Activated CD8-positive, alpha-beta T cell treated with anti-CD3 and anti-CD28 coated beads, Interleukin-2, amount 10 ng/mL, durations not matched to agents 7 days and 5 days (primary cell): ENCODE measurements at places on chromosomes 12 and 14.

- peaks cover 12% of the 10 kb centered on the region for H3K4me1 ChIP-seq
- H3K27me3 ChIP-seq: no peaks in the 10 kb centered on the region
- no peak for DNase-seq
- no peak overlapping the region for H3K4me3 ChIP-seq
- H3K27ac ChIP-seq: no peak overlapping the region
These were observed 37.6 kb upstream of the LTBP2 start for GRCh38 chr14:74649673-74650072.

DNA sequence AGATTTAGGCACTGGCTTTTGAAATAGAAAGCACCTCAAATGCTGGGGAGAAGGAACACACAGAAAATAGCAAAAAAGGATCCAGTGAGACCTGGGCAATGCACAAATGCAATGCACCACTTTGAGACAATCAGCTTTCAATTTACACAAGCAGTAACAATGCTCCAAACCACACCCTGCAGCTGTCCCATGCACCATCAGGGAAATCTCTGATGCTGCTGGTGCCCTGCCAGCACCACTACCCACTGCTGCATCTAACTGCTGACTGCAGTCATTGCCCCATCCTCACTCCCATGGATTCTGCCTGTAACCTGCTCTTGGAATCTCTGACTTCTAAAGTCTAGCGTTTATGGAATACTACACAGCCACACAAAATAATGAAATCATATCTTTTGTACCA lies 21.0 kb upstream of the HMGA2 start:
- H3K27ac ChIP-seq: no peak overlapping the region
- no peaks in the 10 kb centered on the region for H3K27me3 ChIP-seq
- no peaks in the 10 kb centered on the region for H3K4me1 ChIP-seq
- H3K36me3 ChIP-seq: no peaks in the 10 kb centered on the region

DNA sequence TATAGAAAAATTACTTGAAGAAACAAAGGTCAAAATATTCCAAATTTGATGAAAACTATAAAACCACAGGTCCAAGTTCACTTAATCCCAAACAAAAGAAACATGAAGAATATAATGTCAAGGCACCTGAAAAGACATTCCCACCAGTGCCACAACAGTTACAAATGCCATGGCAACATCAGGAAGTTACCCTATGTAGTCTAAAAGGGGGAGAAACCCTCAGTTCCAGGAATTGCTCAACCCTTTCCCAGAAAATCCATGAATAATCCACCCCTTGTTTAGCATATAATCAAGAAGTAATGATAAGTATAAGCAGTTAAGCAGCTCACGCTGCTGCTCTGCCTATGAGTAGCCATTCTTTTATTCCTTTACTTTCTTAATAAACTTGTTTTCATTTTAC lies 3.8 kb upstream of the ACTR10 start:
- no peak overlapping the region for H3K27ac ChIP-seq
- no peak for DNase-seq
- H3K4me3 ChIP-seq: no peak overlapping the region
- peaks cover 12% of the 10 kb centered on the region for H3K4me1 ChIP-seq

DNA sequence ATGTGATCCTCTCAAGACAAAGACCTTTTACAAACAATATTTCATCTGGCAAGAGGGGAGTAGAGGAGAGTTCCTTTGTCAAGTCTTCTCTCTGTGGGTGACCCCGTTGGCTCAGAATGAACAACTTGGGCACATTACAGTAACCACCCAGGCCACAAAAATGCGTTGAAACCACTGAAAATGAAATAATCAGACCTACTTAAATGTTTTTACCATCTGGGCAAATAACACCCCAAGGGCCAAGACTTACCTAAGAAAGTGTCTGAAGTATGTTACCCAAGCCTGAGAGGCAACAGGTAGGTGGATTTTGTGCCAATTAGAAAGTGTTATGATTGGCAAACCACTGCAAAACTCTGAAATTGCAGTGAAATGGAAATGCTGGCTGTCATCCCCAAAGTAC lies 1.3 kb downstream of the TC2N start:
- peak overlapping the region; percentile 94 for H3K4me3 ChIP-seq
- H3K4me1 ChIP-seq: peaks cover 91% of the 10 kb centered on the region
- H3K27ac ChIP-seq: peak overlapping the region; percentile 96
- H3K36me3 ChIP-seq: peaks cover 52% of the 10 kb centered on the region
- H3K27me3 ChIP-seq: no peaks in the 10 kb centered on the region
- peak; percentile 67 for DNase-seq

GRCh38 chr12:53805791-53806190 lies 54.0 kb upstream of the CISTR start:
- DNase-seq: no peak
- H3K4me1 ChIP-seq: no peaks in the 10 kb centered on the region
- no peak overlapping the region for H3K4me3 ChIP-seq
- H3K27me3 ChIP-seq: peaks cover 38% of the 10 kb centered on the region
- H3K27ac ChIP-seq: no peak overlapping the region
- no peaks in the 10 kb centered on the region for H3K36me3 ChIP-seq

GRCh38 chr12:10783252-10783651 lies 19.2 kb downstream of the TAS2R7 start:
- no peak for DNase-seq
- no peak overlapping the region for H3K27ac ChIP-seq
- H3K4me3 ChIP-seq: no peak overlapping the region

GRCh38 chr14:104237651-104238423 lies 99.5 kb downstream of the KIF26A start:
- H3K4me1 ChIP-seq: no peaks in the 10 kb centered on the region
- no peak for DNase-seq
- no peak overlapping the region for H3K27ac ChIP-seq
- H3K36me3 ChIP-seq: no peaks in the 10 kb centered on the region
- no peak overlapping the region for H3K4me3 ChIP-seq
- H3K27me3 ChIP-seq: peaks cover 2% of the 10 kb centered on the region

DNA sequence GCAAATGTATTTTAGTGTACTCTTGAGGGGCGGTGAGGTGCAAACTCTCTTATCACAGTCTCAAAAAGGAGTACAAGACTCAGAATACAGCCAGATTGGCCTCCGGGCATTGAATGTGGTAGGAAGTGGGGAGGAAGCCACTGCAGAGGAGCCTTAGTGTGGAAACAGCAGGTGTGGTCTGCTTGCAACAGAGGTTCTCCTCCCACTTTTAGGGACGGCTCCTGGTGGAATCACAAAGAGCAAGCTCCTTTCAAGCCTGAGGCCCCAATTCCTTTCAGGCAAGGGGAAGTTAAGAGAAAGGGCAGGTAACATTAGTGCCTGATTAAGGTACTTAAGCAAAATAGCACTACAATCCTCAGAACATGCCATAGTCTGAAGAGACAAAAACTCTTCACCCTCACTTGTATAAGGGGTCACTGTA lies 23.7 kb upstream of the SLC2A3 start:
- H3K36me3 ChIP-seq: peaks cover 8% of the 10 kb centered on the region
- H3K4me1 ChIP-seq: peaks cover 42% of the 10 kb centered on the region
- no peaks in the 10 kb centered on the region for H3K27me3 ChIP-seq
- peak overlapping the region; percentile 85 for H3K4me3 ChIP-seq
- H3K27ac ChIP-seq: peak overlapping the region; percentile 91

DNA sequence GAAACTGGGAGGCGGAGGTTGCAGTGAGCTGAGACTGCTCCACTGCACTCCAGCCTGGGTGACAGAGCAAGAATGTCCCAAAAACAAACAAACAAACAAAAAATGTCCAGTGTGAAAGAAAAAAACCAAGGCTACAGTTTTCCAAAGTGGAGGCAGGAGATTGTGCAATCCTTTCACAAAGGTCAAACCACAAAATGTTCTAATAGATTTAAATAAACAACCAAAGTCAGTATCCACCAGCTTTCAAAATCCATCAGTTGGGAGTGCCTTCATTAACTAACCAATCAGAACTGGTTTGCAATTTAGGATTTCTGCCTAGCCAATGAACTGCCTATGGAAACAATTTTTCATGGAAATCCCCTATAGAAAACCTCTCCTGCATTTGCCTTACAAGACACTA lies 52.3 kb upstream of the TRIM9 start:
- H3K4me1 ChIP-seq: no peaks in the 10 kb centered on the region
- no peaks in the 10 kb centered on the region for H3K27me3 ChIP-seq
- no peak overlapping the region for H3K4me3 ChIP-seq
- H3K27ac ChIP-seq: no peak overlapping the region
- no peaks in the 10 kb centered on the region for H3K36me3 ChIP-seq

GRCh38 chr12:98259693-98260092 lies 255.7 kb upstream of the TMPO start:
- DNase-seq: no peak
- H3K4me1 ChIP-seq: no peaks in the 10 kb centered on the region
- H3K4me3 ChIP-seq: no peak overlapping the region
- H3K27me3 ChIP-seq: no peaks in the 10 kb centered on the region
- no peak overlapping the region for H3K27ac ChIP-seq

DNA sequence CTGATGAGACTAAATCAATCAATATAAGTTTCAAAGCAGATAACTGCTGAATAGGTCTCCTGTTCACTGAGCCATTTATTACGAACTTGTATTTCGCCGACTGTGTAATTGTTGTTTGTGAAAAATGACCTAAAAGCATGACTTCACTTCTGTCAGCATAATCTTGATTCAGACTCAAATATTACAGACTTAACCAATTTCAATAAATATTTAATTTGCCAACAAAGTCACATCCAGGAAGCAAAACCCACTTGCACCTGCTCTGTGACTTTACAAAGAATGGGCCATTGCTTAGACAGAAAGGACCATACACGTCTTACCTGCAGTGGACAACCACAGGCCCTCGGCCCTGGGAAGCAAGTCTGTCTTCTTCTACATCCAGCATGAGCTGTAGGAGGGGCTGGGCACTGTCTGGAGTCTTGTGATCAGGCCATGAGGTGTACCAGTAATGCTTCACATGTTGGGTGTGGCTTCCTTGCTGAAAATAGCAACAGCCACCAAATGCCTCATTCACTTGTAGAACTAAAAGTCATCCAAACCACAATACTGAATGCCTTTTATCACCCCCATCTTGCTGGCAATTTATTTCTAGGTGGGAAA lies 23.5 kb upstream of the PTPRB start:
- H3K36me3 ChIP-seq: no peaks in the 10 kb centered on the region
- H3K4me1 ChIP-seq: no peaks in the 10 kb centered on the region
- no peak overlapping the region for H3K27ac ChIP-seq
- H3K4me3 ChIP-seq: no peak overlapping the region
- H3K27me3 ChIP-seq: no peaks in the 10 kb centered on the region

DNA sequence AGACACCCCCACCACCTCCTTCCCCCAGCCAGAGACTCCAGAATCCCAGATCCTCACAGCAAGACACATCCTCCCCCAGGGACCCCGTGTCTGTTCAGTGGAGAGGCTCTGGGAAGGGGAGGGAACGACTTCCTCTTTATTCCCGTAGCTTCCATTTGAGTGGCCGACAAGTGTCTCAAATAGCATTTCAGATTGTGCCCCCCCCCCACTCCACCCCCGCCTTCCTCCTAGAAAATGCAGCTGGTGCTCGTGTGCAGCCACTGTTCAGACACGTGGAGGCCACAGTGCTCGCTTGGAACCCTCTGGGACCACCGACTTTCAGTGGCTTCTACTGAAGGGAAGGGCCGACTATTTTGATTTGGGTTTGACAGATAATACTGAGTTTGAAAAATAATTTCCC lies 14.3 kb downstream of the PPP2R5C start:
- no peaks in the 10 kb centered on the region for H3K36me3 ChIP-seq
- H3K4me3 ChIP-seq: no peak overlapping the region
- H3K27me3 ChIP-seq: peaks cover 17% of the 10 kb centered on the region
- DNase-seq: peak; percentile 8

GRCh38 chr14:85079842-85080730 lies 449.9 kb upstream of the FLRT2 start:
- H3K27ac ChIP-seq: no peak overlapping the region
- H3K36me3 ChIP-seq: no peaks in the 10 kb centered on the region
- no peak for DNase-seq
- H3K4me1 ChIP-seq: no peaks in the 10 kb centered on the region
- H3K27me3 ChIP-seq: no peaks in the 10 kb centered on the region

GRCh38 chr14:51921026-51921425 lies 60.6 kb downstream of the GNG2 start:
- no peak overlapping the region for H3K27ac ChIP-seq
- no peak for DNase-seq
- H3K4me3 ChIP-seq: no peak overlapping the region
- peaks cover 24% of the 10 kb centered on the region for H3K4me1 ChIP-seq
- no peaks in the 10 kb centered on the region for H3K27me3 ChIP-seq

GRCh38 chr12:117545216-117545615 lies 183.8 kb upstream of the NOS1 start:
- H3K36me3 ChIP-seq: no peaks in the 10 kb centered on the region
- DNase-seq: no peak
- H3K27me3 ChIP-seq: no peaks in the 10 kb centered on the region
- no peak overlapping the region for H3K4me3 ChIP-seq
- H3K4me1 ChIP-seq: no peaks in the 10 kb centered on the region
- no peak overlapping the region for H3K27ac ChIP-seq

- no peak for DNase-seq
- peaks cover 13% of the 10 kb centered on the region for H3K36me3 ChIP-seq
- H3K27ac ChIP-seq: peak overlapping the region; percentile 97
- peak overlapping the region; percentile 95 for H3K4me3 ChIP-seq
- peaks cover 3% of the 10 kb centered on the region for H3K27me3 ChIP-seq
These were observed 2.4 kb downstream of the SLC11A2 start for GRCh38 chr12:51023625-51024382.

GRCh38 chr12:92130999-92131398 lies 14.6 kb downstream of the BTG1 start:
- no peaks in the 10 kb centered on the region for H3K27me3 ChIP-seq
- H3K4me3 ChIP-seq: peak overlapping the region; percentile 65
- peak overlapping the region; percentile 80 for H3K27ac ChIP-seq
- peaks cover 50% of the 10 kb centered on the region for H3K36me3 ChIP-seq
- H3K4me1 ChIP-seq: peaks cover 75% of the 10 kb centered on the region
- no peak for DNase-seq

- no peak overlapping the region for H3K4me3 ChIP-seq
- no peaks in the 10 kb centered on the region for H3K27me3 ChIP-seq
- H3K36me3 ChIP-seq: peaks cover 12% of the 10 kb centered on the region
- H3K27ac ChIP-seq: no peak overlapping the region
- H3K4me1 ChIP-seq: no peaks in the 10 kb centered on the region
- no peak for DNase-seq
These were observed 34.1 kb downstream of the ACADS start for GRCh38 chr12:120759591-120760348.

DNA sequence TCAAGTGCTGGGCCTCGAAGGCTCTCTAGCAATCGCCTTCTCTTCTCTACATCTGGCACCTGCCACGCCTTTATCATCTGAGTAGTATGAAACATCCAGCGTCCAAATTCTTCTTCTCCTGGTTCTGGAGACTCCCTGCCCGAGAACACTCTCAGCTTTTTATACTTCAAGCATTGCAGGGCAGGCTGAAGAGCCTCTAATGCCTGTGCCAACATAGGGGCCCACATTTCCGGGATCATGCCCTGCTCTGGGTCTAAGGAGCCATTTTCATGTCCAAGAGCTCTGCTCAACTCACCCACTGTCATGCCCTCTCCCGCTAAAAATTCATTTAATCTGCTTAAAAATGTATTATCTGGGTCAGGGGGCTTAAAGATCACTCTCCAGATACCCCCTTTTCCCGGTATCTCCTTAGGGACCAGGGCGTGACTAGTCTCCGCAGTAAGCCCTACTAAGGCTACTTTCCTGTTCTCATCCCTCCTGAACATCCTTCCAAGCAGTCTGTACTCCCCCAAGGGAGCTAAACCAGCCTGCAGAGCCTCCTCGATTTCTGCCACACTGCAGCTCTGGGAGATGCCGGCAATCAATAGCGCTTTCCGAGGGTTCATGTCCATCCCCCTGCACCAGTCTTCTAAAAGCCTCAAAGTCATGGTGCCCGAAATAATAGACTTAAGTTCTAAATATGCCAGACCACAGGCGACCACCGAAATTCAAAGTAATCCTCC lies 940 bp downstream of the MOAP1 start:
- H3K27me3 ChIP-seq: no peaks in the 10 kb centered on the region
- H3K4me3 ChIP-seq: peak overlapping the region; percentile 92
- H3K4me1 ChIP-seq: peaks cover 34% of the 10 kb centered on the region
- peak overlapping the region; percentile 91 for H3K27ac ChIP-seq
- H3K36me3 ChIP-seq: peaks cover 35% of the 10 kb centered on the region
